ENCODE measurements at places on chromosomes 3 and 15.

- no peak for DNase-seq
Observed at GRCh38 chr3:39208463-39209055, 16.2 kb upstream of the XIRP1 start.

DNA sequence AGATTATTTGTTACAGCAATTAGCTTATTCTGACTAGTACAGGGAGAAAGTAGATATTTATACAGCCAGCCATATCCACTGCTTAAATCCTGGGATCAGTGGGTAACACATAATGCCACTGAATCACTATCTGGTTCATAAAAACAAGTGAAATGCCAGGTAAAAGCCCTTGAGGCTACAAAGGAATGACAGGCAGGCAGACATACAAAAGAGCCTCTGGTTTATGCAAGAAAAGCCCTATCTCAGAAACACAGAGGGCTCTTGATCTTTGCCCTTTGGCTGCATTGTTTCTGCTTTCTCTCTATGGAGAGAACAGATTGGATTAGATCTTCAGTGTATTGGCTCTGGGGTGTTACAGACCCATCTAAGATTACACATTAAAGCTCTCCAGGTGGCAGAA is 115.4 kb upstream of the GADL1 start:
- DNase-seq = no peak

DNA sequence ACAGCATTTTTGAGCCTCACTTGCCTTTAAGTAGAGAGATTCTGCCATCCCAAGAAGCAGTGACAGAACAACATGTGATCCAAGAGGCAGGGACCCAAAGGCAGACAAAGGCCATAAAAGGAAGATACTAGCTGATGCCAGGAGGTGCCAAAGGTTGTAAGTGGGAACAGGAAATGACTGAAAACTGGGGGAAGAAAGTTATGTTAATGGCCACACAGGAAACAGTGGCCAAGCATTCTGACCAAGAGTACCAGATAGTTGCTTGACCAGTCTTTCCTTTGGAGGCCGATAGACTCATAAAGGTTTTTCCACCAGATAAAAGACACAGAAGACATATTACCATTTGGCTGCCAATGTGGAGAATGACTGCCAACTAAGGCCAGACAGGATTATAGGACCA is 274.5 kb upstream of the PEX5L start:
- no peak for DNase-seq

GRCh38 chr3:27224197-27224596 is 145.0 kb downstream of the NEK10 start:
- no peak for DNase-seq

GRCh38 chr3:53213276-53213675 is 42.5 kb downstream of the TKT start:
- DNase-seq = no peak

- DNase-seq = no peak
Observed at GRCh38 chr3:48938156-48938555, 19.5 kb downstream of the ARIH2 start.

- DNase-seq = peak; percentile 38
Observed at GRCh38 chr3:57557085-57557537, 1.0 kb downstream of the PDE12 start.

DNA sequence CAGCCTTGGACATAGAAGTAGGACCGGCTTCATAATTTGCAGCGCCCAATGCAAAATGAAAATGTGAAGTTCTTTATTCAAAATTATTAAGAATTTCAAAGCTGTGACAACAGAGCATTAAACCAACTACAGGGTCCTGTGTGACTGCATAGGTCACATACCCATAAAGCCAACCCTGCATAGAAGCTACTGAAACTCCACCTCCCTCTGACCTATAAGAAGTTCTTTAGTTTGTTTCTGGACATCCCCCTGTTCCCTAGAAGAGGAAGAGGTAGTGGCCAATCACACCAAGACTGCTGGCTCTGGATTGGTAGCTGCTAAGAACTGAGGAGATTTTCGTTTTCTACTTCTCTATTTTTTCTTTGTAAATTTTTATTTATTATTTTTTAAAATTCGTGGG is 9.0 kb upstream of the SELENOT start:
- no peak for DNase-seq

- no peak for DNase-seq
Observed at GRCh38 chr15:60462027-60462426, 16.9 kb downstream of the ICE2 start.

DNA sequence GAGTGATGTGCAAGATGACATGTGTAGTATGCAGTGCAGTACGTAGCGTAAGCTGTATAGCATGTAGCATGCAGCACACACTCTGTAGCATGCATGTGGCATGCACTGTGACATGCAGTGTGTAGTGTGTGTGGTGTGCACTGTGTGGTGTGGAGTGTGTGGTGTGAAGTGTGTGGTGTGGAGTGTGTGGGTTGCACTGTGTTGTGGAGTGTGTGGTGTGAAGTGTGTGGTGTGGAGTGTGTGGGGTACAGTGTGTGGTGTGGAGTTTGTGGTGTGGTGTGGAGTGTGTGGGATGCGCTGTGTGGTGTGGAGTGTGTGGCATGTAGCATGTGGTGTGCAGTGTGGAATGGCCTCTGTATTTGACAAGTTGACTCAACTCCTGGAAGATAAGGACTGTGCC is 39.2 kb downstream of the ROPN1B start:
- DNase-seq = no peak

- no peak for DNase-seq
Observed at GRCh38 chr3:166889241-166889640, 490.9 kb downstream of the ZBBX start.

DNA sequence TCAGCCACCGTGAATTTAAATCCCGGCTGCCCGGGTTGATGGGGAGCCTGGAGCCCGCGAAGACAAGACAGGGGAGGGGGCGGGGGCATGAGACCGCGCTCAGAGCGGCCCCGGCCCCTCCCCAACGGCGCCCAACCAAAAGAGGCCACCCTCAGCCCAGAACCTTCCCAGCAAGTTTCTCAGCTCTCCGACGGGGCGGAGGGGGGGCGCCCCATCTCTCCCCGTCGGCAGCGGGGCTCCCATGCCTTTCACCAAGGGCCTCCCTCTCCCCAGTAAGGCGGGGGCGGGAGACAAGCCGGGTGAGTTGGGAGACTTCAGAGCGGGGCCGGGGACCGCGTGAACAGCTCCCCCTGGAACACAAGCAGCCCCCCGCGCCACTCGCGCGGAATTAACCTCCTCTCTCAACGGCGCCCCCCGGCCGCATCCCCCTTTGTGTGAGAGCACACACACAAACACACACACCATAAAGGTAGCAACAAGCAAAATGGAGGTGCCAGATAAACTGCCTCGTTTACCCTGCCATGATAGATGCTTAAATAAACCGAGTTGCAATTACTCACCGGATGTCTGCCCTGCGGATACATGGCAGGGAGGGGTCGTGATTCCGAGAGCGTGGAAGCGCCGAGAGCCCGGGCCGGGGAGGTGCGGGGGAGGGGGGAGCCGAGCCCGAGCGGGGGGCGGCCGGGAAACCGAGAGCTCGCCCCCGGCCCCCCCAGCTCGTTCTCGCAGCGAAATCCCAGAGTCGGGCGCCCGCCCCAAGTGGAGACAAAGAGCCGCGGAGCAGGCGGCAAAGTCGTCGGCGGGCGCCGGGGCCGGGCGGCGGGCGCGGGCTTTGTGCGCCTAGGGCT is 1.3 kb downstream of the TLE3 start:
- peak; percentile 24 for DNase-seq

- DNase-seq = no peak
Observed at GRCh38 chr3:105108823-105109222, 257.9 kb upstream of the ALCAM start.

DNA sequence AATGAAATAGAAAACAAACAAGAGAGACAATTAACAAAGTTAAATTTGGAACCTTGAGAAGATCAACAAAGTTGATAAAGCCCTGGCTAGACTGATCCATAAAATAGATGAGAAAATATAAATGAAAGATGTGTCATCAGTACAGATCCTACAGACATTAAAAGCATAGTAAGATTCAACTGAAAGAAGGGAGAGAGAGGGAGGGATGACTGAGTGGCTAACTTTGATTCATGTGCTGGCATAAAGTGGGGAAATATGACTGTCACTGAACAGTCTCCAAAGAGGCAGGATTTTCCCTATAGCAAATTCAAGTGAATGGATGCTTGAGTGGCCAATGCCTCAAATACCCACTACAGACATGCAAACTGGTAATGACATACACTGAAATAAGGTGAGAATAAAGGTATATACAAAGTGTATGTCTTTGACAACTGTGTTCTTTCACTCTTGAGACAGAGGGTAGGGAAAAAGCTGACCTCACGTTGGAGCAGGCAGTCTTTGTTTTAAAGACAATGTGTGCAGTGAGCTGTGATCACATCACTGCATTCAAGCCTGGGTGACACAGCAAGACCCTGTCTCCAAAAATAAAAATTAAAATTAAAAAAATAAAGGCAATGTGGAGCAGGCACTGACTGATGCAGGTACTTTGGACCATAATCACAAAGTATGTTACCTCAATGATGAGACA is 35.9 kb upstream of the CHD2 start:
- no peak for DNase-seq

DNA sequence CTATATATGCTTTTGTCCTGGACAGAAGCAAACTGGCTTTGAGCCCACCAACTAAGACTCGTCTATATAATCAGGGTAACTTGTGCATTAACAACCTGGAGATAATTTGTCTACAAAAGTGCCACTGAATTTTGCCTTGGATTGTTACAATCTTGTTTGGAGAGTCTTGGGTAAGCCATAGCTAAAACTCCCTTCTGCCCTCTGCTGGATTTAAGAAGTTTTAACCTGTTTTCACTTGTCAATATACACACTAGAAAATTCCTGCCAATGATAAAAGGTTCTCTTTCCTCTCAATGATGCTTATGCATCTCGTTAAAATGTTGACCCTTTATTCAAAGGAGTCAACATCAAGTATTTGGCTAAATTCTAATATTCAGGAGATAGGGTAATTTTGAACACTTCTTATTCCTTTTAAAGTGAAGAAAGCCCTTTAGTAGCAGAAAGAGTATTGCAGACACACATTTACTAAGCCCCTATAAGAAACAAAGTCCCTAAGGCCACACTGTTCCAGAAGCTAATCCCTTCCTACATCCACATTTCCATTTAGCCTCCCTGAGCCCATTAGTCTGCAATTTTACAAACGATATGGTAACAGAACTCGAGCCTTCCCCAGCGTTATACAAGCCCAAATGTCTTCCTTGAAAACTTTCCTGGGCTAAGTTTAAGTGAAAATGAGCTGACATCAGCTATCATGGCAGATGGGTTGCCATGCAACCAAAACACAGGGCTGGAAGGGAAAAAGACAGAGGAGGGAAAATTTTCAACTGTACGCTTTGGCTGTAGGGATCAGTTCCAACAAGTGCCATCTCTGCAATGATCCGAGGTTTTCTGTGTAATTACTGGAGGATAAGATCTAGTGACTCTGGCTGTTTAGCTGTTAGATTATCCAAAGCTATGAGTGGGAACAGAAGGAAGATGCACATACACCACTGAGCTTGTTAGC is 75.9 kb upstream of the FGF12 start:
- DNase-seq = no peak

DNA sequence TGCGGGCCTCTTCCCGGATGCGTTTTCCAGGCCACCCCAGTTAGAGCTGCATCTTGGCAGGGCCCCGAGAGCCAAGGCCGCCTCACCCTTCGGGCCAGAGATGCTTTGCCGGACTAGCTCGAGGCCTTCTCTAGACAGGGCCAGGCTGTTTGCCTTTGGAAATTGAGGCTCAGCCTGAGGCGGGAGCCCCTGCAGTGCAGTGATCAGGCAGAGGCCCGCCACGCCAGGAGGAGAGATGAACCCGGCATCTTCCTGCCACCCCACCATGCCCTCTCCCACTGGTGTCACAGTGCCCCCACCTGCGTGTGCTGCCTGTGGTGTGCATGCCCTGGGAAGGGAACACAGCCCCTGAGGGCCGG is 8.9 kb upstream of the ROPN1B start:
- no peak for DNase-seq

- no peak for DNase-seq
Observed at GRCh38 chr3:42520336-42520735, 17.9 kb downstream of the VIPR1 start.

- no peak for DNase-seq
Observed at GRCh38 chr3:23542079-23542478, 263.7 kb upstream of the UBE2E1 start.

GRCh38 chr3:184371570-184372018 is 6.4 kb downstream of the THPO start:
- peak; percentile 74 for DNase-seq

GRCh38 chr3:188088948-188089685 is 64.8 kb upstream of the LPP start:
- DNase-seq = no peak

GRCh38 chr15:51134416-51135199 is 39.9 kb upstream of the TNFAIP8L3 start:
- no peak for DNase-seq

DNA sequence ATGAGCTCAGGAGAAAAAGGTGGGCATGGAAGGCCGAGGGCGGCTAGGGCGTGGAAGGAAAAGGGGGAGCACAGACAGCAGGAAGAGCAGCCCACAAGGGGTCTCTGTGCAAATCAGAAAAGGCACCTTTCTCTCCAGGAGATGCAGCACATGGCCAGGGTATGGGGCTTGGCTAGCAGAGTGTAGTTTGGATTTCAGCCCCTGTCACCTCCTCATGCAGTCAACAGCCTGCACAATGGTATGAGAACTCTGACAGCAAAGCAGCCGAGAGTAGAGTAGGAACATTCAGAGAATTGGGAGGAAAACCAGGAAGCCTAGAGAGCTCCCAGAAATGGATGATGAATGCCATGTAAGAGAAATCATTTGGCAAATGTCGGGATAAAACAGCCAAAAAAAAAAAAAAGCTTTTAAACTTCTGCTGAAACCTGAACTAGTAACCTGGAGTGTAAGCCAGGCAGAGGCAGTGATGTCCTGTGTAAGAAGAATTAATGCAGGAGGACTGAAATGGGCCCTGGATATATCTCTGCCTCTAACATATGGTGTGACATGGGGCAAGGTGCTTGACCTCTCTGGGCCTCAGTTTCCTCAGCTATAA is 25.7 kb downstream of the FSTL1 start:
- no peak for DNase-seq

- DNase-seq = no peak
Observed at GRCh38 chr15:35058534-35059054, 26.5 kb downstream of the NANOGP8 start.

DNA sequence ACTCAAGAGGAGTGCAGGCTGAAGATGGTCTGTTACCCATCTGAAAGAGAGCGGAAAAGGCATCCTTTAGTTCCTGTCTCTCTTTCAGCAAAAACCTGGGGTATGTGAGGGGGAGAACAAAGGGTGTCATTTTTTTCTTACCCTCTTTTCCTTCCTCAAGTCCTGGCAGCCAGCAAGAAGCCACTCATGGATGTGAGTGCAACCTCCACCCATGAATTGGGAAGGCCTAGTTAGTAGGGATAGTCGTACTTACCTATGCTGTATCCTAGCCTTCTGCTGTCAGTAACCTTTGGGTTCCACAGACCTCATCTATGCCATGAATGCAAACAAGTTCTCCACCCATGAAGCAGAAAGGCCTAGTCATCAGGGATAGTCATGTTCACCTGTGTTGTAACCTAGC is 472.8 kb downstream of the ZIC1 start:
- DNase-seq = no peak

DNA sequence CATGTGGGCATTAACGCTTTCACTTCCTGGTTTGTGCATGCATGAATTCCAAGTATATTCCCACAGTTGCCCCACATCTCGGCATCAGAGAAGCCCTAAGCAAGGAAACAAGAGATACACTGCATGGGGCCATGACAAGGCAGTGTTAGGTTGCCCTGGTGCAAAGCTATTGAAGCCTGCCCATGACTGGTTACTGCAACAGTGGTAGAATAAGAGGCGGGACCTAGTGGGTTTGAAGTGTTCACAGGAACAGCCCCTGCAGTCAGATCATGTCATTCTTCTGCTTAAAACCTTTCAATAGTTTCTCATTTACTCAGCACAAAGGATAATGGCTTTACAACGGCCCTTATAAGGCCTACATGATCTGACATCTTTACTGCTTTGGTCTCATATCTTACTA is 80.9 kb upstream of the TOPAZ1 start:
- no peak for DNase-seq

Data from CD8-positive, alpha-beta T cell (primary cell).